ENCODE measurements at places on chromosomes 16 and 17.

- no peak for DNase-seq
Measured at GRCh38 chr16:12258861-12259645, 282.5 kb downstream of the SNX29 start.

GRCh38 chr17:68182011-68182306, 65.9 kb upstream of the AMZ2 start:
- peak; percentile 35 for DNase-seq

- DNase-seq: no peak
Measured at GRCh38 chr16:14392960-14393359, 237.1 kb downstream of the PARN start.

- DNase-seq: no peak
Measured at GRCh38 chr16:3541527-3542155, 35.6 kb downstream of the NLRC3 start.

DNA sequence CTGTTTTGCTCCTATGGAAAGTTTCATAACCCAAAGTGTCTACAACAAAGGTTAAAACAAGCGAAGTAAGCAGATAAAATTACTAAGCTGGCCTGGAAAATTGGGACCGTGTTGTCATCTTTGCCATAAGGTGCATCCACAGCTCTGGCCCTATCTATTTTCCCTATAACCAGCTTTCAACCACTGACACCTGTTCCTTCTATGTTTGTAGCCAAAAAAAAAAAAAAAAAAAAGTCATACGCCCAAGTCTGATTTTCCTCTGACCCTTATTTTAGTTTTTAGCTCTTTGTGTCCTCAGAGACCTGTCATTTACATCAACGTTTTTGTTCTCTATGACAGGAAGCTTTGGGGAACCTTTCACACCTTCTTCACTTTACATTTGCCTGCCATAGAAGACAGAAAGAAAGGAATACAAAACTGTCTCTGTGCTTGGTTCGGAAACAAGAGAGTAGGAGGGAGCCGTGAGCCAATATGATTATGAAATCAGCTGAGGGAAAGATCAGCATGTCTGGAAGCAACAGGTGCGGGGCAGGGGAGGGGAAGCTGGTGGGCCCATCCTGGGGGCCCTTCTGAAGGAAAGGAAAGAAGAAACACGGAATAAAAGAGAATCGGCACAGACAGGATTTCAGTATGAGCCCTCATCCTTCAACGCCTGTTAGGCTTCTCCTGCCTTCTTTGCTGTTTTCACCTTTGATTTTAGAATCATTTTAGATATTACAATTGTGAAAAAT, 8.5 kb downstream of the HS3ST3A1 start:
- DNase-seq: no peak

GRCh38 chr16:55576384-55576783, 9.9 kb downstream of the CAPNS2 start:
- no peak for DNase-seq

DNA sequence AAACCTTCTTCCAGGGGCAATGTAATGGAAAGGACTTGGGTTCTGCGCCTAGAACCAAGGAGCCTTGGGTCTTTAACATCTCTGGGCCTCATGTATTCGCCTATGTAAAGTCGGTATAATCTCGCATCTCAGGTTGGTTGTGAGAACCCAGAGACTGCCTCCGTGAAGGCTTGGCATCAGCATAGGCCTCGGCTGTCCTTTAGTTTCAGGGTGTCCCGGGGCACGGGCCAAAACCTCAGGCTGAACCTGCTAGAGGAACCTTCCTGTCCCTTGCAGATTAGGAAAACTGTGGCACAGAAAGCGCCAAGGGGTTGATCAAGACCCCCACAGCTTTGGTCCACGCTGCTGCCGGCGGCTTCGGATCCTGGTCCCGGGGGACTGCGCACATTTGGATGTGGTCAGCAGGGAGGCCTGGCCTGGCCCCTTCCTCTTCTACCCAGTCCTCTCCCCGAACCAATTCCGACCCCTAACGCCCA, 772 bp upstream of the PHAF1 start:
- no peak for DNase-seq

DNA sequence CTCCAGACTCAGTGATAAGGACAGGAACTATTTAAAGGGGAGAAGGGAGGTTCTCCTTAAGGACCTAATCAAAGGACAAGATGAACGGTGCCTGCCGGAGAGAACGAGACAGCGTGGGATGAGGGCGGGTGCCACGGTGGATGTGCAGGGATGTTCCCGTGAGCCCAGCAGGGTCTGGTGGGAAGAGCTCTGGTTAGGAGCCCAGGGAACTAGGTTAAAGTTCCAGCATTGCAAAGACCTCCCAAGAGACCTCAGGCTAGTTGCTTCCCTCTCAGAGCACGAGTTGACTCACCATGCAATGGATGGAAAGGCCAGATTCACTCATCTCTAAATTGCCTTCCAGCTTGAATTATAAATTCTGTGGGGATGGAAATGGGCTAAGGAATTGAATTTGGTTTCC, 14.7 kb downstream of the CCR7 start:
- DNase-seq: no peak

DNA sequence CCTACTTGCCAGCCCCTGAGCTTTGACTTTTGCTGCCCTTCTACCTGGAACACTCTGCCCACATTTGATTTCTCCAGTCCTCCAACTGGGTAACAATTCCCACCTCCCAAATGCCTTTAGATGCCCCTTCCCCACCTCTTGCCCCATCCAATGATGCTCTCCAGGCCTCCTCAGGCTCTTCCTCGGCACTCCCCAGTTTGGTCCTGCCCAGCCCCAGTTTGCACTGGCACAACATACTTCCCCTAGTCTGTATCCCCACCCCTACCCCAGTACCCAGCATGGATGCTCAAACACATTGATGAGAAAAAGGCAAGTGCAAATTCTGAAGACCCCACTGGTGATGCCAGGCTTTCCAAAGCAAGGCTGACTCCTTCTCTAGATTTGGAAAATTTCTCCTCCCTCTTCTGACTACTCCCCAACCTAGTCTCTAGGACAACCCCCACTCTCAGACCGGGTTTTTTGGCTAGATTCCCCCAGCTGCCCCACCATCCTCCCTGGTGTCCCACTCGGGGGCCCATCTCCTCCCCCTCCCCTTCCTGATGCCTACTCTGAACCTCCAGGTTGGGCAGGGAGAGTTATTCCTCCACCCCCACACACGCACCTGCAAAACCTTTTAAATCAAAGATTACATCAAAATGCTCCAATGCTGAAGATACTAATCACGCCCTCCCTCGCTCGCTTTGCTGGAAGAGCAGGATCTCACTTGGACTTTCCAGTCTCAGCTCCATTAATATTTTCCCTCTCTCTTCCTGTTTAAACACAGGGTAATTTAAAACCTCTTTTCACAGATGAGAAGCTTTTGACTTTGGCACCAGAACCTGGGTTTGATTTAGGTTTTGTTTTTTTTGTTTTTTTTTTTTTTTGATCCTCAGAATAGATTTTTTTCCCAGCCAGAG, 94.9 kb downstream of the TMEM132E start:
- DNase-seq: no peak

DNA sequence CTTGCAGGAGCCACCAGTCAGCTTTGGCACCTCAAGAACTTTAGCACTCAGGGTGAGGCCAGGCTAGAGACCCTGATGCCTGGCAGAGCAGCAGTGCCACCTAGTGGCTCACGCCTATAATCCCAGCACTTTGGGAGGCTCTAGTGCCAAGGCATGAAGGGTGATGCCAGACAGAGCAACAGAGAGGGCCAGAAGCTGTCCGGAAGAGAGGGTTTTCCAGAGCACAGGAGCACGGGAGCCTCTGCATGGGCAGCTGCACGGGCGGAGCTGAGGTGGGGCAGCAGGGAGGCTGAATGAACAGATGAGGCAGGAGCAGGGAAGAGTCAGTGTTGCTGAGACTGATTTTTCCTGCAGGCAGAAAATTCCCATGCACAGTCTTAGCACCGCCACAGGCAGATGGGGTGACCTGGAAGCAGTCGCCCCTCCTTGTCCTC, 38.9 kb downstream of the MYH3 start:
- peak; percentile 65 for DNase-seq

DNA sequence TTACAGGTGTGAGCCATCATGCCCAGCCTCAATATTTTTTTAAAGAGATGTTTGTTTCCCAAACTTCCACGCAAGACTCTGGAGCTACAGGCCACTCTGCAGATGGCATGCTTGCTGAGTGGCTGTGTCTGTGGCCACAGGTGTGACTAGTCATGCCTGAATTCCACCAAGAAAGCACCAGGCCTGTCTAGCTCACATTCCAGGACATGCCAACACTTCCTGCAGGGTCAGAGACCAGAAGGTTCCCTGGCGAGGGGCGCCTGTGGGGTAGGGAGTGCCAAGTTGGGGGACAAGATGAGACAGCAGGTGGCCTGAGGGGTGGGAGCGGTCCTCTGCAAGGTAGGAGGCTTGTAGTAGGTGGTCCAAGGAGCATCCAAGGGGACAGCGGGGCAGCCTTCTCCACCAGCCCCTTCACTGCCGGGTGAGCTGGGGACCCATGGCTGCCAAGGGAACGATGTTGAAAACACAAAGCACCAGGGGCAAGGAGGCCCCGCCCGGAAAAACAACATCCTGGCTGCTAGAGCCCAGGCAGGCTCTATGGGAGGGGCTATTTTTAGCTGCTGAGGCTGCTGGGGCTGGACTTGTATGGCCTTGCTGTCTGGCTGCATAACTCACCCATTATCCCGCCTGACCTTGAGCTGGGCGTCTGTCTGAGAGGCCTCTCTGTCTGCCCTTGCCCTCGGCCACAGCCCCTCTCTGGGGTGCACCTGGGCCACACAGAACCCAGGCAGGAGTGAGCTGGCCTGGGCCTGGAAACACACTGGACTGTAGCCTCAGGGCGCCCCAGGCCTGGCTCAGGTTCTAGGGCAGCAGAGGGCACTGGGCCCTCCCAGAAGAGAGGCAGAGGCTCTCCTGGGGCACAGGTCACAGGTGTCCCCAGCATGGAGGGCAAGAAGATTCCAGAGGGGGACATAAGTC, 5.7 kb downstream of the TRIM47 start:
- no peak for DNase-seq

- peak; percentile 83 for DNase-seq
Measured at GRCh38 chr17:79803997-79804855, 7.3 kb upstream of the CBX8 start.
